ENCODE measurements at places on chromosomes 16 and 17. TPM values are rescaled to one million over a fixed set of nuclear protein-coding genes. Genes with fewer than 3 reads are reported as not detected.
A peak's percentile ranks its signal among the peaks of the same experiment; 100 is the strongest.

DNA sequence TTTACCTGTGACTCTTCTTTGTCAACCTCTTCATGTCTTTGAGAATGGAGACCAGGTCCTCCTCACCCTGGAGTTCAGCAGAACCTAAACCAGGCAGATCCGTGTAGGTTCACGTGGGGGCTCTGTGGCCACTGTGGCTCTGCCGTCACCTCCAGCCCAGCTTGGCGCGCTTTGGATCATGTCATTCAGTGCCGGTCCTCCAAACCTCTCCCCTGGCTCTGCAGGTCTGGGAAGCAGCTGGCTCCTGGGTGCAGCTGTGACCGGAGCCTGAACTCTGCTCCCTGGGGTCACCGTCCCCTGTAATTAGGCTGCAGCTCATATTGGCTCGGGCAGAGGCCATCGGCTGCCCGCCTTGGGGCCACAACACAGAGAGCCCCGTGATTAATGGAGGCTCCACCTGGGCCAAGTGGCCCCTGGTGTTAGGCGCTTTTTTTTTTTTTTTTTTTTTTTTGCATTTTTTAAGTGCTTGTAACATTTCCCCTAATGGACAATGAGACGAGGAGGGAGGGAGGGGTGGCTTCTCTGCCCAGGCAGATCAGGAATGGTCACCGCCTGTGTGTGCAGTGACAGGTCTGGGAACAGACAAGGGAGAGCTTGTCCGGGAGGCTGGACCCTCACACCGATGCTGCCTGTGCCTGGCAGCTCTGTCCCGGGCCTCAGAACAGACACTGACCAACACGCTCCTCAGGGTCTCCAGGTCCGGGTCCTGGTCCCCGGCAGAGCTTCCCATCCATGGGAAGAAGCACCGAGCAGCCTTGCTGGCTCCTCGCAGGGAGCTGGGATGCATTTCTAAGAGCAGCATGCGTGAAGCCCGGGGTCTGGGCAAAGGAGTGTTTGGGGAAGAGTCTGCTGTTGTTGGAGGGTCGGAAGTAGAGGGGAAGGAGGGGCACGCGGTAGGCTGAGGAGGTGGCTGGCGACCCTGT, 247.9 kb downstream of the SEC14L1 start:
- no peak for DNase-seq

- no peak for DNase-seq
Observed at GRCh38 chr17:56359518-56359917, 206.2 kb downstream of the ANKFN1 start.

GRCh38 chr16:78953526-78953925, 647.0 kb downstream of the MAF start:
- DNase-seq = no peak

GRCh38 chr16:7871979-7872378, 539.3 kb downstream of the RBFOX1 start:
- DNase-seq = no peak

DNA sequence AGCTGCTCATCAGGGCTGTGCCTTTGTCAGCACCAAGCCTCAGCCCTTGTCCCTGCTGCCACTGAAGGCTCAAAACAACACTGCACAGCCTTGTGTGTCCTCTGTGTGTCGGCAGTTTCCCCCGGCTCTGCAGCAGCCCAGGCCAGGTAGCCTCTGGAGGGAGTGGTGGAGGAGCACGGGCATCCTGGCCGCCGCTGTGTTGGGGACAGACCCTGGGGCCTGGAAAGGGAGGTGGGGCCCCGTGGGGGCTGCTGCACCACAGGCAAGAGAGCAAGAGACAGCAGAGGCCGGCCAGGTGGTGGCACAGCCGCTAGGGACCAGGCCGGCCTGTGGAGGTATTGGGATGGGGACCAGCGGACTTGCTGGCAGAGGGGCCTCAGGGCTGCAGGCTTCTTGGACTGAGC, 96.9 kb upstream of the ZNF750 start:
- no peak for DNase-seq

The RAMP2 gene
- not detected for total RNA-seq

DNA sequence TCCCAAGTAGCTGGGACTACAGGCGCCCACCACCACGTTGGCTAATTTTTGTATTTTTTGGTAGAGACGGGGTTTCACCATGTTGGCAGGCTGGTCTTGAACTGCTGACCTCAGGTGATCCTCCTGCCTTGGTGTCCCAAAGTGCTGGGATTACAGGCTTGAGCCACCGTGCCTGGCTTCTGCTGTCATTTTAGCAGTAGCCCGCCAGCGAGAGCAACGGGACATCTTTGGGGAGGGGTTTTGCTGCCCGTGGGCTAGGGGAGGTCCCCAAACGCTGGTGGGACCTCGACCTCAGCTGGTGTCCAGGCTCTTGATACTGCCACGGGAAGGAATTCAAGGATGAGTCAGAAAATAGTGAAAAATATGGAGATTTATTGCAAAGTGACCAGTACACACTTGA, 108.1 kb upstream of the CACNG5 start:
- DNase-seq = no peak

- no peak for DNase-seq
Observed at GRCh38 chr17:61402073-61402541, 2.5 kb downstream of the TBX2 start.

DNA sequence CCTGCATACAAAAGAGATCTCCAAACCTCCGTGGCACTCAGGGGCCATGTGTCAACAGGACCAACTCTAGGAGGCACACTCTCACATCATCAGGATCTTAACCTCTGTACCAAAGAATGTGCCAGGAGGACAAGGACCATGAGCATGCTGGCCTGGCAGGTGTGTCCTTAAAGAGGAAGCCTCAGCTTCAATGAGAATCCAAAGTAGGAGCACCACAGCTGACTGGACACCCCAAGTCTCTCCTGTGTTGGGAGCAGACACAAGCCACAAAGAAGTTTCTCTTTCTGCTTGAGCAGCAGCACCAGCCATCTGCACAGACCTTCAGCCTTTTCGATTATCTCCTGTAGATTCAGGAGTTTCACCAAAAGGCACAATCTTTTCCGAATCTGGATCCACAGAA, 1734.5 kb downstream of the TP53TG3F start:
- no peak for DNase-seq

- no peak for DNase-seq
Observed at GRCh38 chr16:796296-797119, 4.0 kb downstream of the GNG13 start.

The SLC25A11 gene
- total RNA-seq = 71.0 TPM

DNA sequence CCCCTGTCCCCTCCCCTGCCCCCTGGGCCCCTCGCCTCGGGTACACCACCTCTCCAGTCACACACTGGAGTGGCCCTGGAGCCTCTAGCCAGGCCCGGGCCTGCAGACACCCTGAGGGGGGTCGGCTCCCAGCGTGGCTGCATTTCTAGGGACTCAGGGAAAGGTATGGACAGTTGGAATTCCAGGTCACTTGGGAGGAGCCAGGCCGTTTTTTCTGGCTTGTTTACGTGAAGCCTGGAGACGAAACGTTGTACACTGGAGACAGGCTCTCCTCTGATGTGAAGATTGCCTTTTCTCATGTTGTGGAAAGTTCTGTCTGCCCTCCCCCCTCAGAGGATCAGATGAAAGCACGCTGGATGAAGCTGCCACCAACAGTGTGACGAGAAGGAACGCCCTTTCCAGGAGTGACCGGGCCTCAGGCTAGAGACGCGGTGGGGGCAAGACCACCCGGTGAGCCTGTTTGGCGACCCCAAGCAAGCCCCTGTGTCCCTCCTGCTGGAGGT, 4.0 kb upstream of the PPP1R27 start:
- DNase-seq = no peak

- no peak for DNase-seq
Observed at GRCh38 chr17:27422601-27423000, 33.6 kb upstream of the KSR1 start.

The C17orf78 gene
- not detected for total RNA-seq

DNA sequence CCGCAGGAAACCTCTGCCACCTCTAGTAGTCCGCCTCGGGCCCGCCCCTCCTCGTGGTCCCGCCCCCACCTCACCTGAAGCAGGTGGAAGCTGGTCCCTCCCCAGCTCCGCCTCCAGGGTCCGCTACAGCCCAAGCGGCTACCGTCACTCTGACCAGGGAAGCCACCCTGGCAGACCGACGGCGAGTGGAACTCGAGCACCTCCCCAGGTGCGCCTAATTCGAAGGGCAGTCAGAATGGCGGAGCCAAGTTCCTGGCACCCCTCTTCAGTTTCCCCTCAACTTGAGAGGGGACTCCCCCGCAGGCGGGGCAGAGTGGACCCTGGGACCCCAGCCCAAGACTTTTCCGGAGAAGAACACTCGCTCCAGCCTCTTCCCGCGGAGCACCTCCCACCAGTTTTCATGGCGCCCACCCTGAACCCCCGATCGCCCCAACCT, 507 bp downstream of the FHOD1 start:
- no peak for DNase-seq

DNA sequence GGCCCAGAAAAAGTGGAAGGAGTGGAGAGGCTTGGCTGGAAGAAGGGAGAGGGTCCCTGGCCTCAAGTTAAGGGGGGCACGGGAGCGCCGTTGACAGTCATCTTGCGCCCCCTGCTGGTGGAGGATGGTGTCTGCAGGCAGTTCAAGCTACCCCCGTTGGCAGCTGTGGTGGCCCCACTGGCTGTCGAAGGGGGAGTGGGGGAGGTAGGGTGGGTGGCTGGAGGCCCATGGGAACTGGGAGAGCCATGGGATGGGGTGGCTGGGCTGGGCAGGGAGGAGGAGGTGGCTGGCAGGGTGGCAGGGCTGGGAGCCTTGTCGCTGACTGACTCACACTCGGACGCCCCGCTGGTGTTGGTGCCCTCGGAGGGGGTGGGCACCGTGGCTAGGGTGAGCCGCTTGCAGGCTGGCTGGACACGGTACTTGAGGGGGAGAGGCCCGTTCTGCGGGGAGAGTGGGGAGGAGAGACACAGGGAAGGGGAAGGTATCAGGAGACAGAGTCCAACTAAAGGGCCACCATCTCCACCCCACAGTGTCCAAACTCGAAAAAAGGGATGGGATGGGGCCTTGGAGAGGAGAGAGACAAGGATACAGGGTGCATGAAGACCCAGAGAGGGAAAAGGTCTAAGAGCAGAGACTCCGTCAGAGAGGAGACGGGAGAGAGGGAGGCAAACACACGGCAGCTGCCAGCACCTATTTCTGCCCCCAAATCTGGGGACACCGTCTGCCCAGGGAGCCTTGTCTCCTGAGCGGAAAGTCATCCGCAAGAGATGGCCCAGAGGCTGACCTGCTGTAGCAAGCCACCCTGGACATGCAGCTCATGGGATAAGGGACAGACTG, 5.2 kb downstream of the CISD3 start:
- DNase-seq = peak; percentile 74

DNA sequence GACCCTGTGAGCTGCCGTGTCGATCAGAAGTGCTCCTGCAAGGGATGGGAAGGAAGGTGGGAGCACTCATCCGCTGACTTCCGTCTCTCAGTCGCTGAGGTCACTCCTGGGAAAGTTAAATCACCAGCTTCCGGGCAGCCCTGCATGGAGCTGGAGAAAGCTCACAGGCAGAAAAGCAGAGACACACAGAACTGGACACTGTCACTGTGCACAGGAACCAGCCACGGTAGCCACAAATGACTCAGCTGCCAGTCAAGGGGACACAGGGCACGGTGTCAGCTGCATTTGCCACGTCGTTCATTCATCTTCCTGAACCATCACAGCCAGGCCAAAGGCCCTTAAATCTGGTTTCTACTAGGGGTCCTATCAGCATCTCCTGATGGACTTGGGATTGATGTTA, 226.4 kb upstream of the PSMD7 start:
- DNase-seq = no peak

The GSDMA gene
- total RNA-seq = 0.78 TPM

The KREMEN2 gene
- not detected for total RNA-seq

GRCh38 chr16:31063495-31063842, 10.6 kb downstream of the ZNF668 start:
- no peak for DNase-seq

The CCL7 gene
- total RNA-seq = not detected

The RNF43 gene
- not detected for total RNA-seq

The C1QTNF8 gene
- not detected for total RNA-seq

The TPSG1 gene
- not detected for total RNA-seq

The TEX19 gene
- not detected for total RNA-seq

- DNase-seq = no peak
Observed at GRCh38 chr17:16462070-16462864, 29.7 kb downstream of the LRRC75A start.

The VAT1L gene
- total RNA-seq = 0.05 TPM

The SMIM36 gene
- not detected for total RNA-seq

The MYH8 gene
- total RNA-seq = not detected

GRCh38 chr16:79286646-79287423, 313.7 kb downstream of the MAF start:
- DNase-seq = peak; percentile 50

- DNase-seq = no peak
Observed at GRCh38 chr17:5950878-5951277, 119.3 kb upstream of the WSCD1 start.

The ACLY gene
- total RNA-seq = 177 TPM

- no peak for DNase-seq
Observed at GRCh38 chr17:40072040-40072734, 9.4 kb downstream of the THRA start.

The CPHXL2 gene
- total RNA-seq = not detected

The NGFR gene
- total RNA-seq = 0.58 TPM

GRCh38 chr17:48545022-48545375, at the start of gene HOXB2:
HOXB2 (minus strand) TSS chr17:48545109; CDS start chr17:48544911, 198 bp downstream.
- no peak for DNase-seq

The CDH15 gene
- not detected for total RNA-seq

The OXLD1 gene
- total RNA-seq = 59.3 TPM

The SLC4A1 gene
- not detected for total RNA-seq

GRCh38 chr17:73342050-73342522, 30.3 kb upstream of the CDC42EP4 start:
- DNase-seq = no peak

The DHX8 gene
- total RNA-seq = 61.3 TPM

GRCh38 chr16:16797239-16797638, 418.3 kb downstream of the NPIPA7 start:
- no peak for DNase-seq

GRCh38 chr17:29973005-29973404, 31.6 kb downstream of the EFCAB5 start:
- DNase-seq = no peak

DNA sequence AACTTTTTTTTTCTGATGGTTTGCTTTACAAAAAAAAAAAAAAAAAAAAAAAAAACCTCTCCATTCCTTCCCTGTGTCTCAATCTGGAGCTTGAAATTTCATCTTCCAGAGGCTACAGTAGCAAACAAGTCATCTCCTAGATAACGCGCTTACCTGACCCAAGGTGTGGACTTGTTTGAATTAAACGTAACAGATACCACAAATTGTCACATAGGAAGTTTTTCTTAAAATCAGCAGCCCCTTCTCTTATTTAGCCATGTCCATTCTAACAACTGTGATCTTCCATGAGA, 2.0 kb downstream of the STAT5B start:
- no peak for DNase-seq

GRCh38 chr17:13346081-13346533, 255.6 kb downstream of the HS3ST3A1 start:
- DNase-seq = no peak

The FBXO39 gene
- total RNA-seq = 1.1 TPM
